ENCODE measurements at places on chromosomes 1 and 21.
A peak's percentile ranks its signal among the peaks of the same experiment; 100 is the strongest.

DNA sequence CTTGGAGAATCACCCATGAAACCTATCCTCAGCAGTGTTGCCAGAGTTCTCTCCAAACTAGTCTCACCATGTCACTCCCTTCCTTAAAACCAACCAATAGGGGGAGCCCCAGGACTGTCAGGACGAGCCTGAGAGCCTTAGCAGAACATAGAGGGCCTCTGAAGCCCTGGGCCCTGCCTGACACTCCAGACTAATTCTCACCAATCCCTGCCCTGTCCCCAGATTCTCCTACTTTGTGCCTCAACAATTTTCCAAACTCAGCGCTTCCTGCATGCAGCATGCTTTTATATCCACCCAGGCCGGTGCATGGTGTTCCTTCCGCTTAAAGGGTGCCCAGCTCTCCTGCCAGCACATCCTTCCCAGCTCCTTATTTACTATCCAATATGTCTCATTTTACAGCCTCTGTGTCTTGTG lies 42.7 kb downstream of the HSD3B1 start:
- DNase-seq: no peak

GRCh38 chr1:35675773-35676172 lies 34.4 kb upstream of the PSMB2 start:
- no peak for DNase-seq

GRCh38 chr21:27840262-27840661 lies 873.4 kb upstream of the ADAMTS5 start:
- DNase-seq: no peak

DNA sequence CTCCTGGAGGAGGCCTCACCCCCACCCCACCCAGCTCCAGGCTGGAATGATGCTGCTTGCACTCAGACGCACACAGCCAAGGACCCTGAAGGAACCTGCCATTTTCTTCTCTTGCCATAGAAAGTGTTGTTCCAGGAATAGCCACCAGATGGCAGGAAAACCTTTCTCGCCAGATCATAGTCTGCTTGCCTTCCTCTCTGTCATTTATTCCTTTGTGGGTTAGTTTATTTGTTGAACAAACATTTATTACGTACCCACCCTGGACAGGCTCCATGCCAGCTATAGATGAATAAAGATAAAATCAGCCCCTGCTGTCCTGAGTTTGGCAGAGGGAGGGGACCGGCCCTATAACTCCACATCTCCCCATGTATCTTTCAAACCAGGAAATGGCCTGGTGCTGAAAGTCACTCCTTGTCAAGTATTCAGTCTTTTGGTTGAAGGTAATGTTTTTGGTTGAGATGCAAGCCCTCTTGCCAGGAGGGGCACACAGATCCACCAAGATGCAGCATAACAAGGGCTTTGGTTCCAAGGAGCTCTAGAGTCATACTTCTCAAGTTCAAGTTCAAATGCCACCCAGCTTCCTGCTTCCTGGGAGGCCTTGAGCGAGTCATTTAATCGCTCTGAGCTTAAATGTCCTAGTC lies 7.0 kb upstream of the KCNC4 start:
- DNase-seq: peak; percentile 64

DNA sequence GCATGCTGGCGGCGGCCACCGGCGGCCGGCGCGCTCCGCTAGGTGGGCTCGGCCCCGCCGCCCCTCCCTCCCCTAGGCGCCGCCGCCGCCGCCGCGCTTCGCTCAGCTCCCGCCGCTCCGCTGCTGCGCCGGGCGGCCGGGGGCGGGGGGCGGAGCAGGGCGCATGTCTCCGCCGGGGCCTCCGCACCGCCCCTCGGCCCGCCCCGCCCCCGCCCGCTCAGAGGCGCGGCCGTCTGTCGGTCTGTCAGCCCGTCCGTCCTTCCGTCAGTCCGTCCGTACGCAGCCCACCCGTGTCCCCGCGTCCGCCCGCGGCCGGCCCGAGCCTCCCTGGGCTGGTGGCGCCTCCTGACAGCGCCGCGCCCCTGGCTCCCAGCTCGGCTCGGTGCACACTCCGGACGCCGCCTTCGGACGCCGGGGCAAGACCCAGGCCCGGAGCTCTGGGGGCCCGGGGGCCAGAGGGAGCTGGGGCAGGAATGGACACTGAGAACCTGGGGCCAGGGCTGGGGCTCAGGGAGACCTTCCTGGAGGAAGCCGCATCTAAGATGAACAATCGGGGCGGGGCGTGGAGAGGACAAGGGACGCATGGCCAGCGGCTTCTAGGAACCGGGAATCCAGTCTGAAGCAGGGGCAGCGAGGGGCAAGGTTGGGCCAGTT lies at the start of gene GPR153:
GPR153 (minus strand) TSS at position 138 of the 654 bp plus-strand sequence. CDS start 6,193 bp downstream, outside the sequence.
- peak; percentile 65 for DNase-seq

- no peak for DNase-seq
Measured at GRCh38 chr1:156925154-156926010, 5.0 kb downstream of the LRRC71 start.

DNA sequence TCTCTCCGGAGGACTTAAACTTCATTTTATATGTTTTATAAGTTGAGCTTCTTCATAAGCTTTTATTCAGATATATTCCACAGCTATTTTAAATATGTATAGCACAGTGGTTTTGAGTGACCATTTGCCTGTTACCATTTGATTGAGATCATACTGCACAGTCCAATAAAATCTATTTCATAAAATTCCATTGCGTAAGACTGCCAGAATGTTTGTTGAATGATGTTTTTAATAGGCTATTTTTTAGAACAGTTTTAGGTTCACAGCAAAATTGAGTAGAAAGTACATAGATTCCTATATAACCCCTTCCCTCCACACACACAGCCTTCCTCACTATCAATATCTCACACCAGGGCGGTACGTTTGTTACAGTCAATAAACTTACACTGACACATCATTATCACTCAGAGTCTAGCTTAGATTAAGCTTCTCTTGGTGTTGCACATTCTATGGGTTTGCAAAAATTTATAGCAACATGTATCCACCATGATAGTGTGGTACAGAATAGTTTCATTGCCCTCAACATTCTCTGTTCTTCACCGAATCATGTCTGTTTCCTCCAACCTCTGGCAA lies 207.9 kb downstream of the TPR start:
- DNase-seq: no peak

GRCh38 chr1:233102341-233102740 lies 151.9 kb downstream of the NTPCR start:
- no peak for DNase-seq

DNA sequence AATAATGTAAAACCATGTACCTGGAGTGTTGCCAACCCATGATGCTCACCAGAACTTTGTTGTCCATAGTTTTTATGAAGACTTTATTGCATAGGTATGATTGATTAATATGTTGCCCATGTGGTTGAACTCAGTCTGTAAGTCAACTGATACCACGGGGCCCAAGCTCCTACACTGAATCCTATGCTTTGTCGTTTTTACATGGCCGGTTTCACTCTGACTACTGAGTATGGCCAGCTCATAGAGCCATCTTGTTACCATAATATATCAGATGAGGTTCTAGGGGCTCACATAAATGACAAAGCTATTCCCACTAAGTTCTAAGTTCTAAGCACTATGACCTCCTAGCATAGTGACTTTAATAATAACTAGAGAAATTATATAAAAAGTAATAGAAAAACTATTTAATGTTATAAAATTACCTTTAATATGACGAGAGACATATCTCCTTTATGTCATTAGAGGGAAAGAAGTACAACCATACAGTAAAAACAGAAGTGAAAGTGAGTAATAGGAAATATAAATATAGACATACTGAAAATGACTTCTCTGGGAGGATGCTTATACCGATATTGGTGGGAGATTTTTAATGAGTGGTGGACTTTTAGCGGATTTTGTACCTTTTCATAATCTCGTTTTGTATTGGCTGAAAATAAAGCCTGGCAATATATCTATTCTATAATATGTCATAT lies 983.4 kb upstream of the PRMT6 start:
- no peak for DNase-seq

GRCh38 chr1:182092336-182092735 lies 30.8 kb upstream of the ZNF648 start:
- DNase-seq: no peak

- DNase-seq: no peak
Measured at GRCh38 chr1:42691157-42691498, 8.9 kb downstream of the YBX1 start.

DNA sequence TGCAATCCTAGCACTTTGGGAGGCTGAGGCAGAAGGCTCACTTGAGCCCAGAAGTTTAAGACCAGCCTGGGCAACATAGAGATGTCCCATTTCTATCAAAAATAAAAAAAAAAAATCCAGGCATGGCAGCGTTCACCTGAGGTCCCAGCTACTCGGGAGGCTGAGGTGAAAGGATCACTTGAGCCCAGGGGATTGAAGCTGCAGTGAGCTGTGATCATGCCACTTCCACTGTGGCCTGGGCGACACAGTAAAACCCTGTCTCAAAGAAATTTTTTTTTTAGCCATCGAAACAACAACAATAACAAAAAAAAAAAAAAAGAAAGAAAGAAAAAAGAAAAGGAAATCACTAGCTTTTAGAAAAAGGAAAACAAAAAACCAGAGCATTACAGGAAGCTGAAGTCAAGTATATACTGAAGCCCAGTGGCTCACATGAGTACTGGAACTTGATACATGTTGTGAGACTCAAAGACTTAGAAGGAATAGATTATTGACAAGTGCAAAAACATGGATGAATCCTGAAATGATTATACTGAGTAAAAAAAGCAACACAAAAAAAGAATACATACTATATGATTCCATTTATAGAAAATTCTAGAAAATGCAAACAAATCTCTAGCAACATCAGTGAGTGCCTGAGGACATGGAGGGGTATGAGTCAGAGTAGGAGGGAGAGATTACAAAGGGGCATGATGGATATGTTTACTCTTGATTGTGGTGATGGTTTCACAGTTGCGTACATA lies 6.1 kb upstream of the RABGAP1L start:
- DNase-seq: no peak

DNA sequence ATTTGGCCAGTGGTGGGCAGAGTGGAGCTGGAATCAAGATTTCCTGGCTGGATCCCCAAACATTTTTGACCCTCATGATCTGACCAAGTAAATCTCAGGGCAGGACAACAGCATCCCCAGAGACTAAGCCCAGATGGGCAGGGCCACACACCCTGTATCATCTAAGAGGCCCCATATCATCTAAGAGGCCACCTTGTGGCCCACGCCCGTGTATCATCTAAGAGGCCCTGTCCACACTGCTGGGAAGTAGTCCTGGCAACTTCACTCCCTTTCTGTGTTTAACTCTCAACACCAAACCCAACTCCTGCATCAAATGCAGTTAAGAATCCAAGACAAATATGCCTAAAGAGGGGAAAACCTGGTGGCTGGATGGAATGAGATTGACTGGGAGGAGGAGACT lies 81.6 kb upstream of the SSX2IP start:
- no peak for DNase-seq

DNA sequence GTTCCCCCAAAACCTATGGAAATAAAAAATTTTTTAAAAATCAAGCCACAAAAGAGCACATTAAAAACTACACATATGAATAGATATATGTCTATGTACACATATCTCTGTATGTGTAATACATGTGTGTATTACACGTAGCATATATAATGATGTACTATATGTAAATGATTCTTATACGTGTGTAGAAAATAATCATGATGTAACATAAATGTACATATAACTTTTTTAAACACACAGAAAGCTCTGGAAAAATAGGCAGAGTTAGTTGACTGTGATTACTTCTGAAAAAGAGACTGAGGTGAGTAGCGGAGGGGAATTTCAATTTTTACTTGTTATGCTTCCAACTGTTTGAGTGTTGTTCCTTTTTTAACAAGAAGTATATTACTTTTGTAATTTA lies 405.0 kb downstream of the CAMTA1 start:
- DNase-seq: no peak

- DNase-seq: no peak
Measured at GRCh38 chr1:223662943-223663342, 2.6 kb downstream of the CAPN8 start.

GRCh38 chr1:171912509-171913175 lies 71.3 kb downstream of the DNM3 start:
- DNase-seq: no peak

- no peak for DNase-seq
Measured at GRCh38 chr21:43684424-43684823, 25.1 kb downstream of the RRP1B start.

- DNase-seq: peak; percentile 40
Measured at GRCh38 chr1:226100436-226101391, 38.2 kb downstream of the H3-3A start.

DNA sequence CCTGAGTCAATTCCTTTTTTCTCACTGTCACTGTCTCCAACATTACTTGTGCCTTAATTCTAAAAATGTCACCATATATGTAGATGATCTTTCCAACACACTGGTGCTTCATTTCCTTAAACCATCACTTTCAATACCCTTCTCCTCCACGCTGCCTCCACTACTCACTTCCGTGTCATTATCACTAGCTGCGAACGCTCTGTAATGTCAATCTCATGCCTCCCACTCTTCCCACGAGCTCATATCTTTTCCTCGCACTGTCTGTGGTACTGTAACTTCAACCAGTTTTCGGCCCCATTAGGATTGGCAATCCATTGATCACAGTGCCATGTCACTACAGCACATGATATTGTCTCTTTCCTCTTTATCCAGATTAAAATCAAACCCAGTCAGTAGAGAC lies 61.6 kb downstream of the PLD5 start:
- no peak for DNase-seq

DNA sequence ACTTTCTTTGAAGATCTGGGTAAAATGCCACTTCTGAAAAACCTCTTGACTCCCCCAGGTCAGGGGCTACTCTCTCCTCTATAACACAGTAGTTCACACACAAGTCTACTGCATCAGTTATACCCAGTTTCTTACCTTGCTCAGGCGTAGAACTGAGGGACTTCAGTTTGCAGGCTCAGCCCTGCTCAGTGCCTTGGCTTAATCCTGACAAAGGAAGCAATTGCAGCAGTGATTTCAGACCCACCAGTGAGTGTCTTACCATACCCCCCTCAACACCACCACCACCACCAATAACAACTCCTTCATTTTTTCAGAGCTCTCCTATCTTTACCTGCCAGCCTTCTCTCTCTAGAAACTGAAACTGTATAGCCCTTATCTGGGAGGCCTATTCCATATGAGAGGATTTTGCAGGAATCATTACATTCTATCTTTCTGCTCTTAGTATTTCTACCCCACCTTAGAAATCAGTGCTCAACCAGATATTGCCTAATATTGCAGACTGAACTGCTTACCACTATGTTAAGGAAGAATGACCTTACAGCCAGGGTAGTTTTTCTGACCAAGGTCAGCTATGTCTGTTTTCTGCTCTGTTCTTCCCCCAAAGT lies 105.5 kb upstream of the S1PR1 start:
- no peak for DNase-seq

DNA sequence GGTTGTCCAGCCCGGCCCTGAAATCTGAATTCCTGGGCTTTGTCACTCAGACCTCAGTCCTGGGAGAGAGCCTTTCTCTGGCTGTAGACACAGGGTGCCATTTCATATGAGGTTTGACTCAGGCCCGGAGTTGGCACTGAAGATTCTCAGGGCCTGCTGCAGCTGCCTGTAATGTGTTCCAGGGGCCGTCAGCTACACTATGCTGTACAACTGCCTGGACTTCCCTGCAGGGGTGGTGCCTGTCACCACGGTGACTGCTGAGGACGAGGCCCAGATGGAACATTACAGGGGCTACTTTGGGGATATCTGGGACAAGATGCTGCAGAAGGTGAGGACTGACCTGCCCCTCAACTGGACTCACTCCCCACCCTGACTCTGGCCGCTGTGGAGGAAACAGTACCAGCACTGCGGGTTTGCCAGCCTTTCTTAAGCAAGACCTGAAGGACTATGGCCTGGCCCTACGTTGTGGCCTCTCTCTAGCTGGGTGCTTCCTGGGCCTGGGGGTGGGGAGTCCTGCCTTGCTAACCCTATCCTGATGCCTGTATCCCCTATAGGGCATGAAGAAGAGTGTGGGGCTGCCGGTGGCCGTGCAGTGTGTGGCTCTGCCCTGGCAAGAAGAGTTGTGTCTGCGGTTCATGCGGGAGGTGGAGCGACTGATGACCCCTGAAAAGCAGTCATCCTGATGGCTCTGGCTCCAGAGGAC lies 18.9 kb downstream of the FAAH start:
- DNase-seq: no peak
